ENCODE measurements at places on chromosomes 11 and 22. TPM values are rescaled to one million over a fixed set of nuclear protein-coding genes. Genes with fewer than 3 reads are reported as not detected.

DNA sequence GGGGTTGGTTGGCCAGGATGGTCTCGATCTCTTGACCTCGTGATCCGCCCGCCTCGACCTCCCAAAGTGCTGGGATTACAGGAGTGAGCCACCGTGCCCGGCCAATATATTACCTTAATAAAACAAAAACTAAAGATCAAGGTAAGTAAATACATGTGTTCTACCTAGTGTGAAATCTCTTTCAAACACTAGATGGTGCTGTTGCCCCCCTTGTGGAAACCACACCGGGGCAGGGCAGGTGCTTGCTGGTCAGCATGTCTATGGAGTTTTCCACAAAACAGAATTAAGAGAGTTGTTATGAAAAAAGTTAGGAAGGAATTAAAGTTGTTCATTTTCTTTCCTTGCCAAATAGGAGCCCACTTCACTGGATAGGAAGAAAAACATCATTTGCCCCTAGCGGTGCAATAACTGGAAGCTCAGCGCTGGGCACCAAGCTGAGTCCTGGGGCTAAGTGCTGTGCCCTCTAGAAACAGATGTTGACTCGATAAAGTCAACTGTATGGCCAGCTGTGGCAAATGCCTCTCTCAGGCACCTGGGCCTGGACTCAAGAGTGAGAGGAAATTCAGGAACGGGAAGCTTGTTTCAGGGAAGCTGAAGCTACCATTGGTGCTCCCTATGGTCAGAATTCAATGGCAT lies 6.3 kb upstream of the KCNJ5 start:
- H3K4me1 ChIP-seq, result no peaks in the 10 kb centered on the region
- H3K4me3 ChIP-seq, result no peak overlapping the region
- H3K36me3 ChIP-seq, result no peaks in the 10 kb centered on the region
- peaks cover 72% of the 10 kb centered on the region for H3K27me3 ChIP-seq

DNA sequence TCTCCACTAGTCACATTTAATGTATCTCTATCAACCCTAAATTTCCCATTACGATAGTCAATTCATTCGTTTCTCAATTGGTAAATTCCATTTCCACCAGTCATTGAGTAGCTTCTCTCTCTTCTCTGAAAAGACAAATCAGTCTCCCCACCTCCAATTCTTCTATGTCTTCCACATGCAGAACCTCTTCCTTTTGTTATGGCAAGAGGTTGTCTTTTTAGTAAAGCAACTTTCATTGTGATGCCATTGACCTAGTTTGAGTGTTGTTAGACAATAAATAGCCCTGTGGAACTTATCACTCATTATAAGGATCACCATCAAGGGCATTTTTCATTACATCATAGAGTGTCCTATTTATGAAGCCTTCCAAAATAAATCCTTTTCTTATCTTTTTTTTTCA lies 340.9 kb downstream of the LRRC4C start:
- no peak overlapping the region for H3K4me3 ChIP-seq
- DNase-seq, result no peak
- H3K27ac ChIP-seq, result no peak overlapping the region
- no peaks in the 10 kb centered on the region for H3K4me1 ChIP-seq
- no peaks in the 10 kb centered on the region for H3K27me3 ChIP-seq

GRCh38 chr11:32332990-32333319 lies 102.4 kb downstream of the WT1 start:
- H3K36me3 ChIP-seq, result no peaks in the 10 kb centered on the region
- peaks cover 25% of the 10 kb centered on the region for H3K27me3 ChIP-seq
- no peak for DNase-seq
- H3K4me1 ChIP-seq, result peaks cover 12% of the 10 kb centered on the region
- H3K27ac ChIP-seq, result no peak overlapping the region
- peak overlapping the region; percentile 71 for H3K4me3 ChIP-seq

- no peak for DNase-seq
- H3K27me3 ChIP-seq, result no peaks in the 10 kb centered on the region
- peaks cover 14% of the 10 kb centered on the region for H3K4me1 ChIP-seq
- no peak overlapping the region for H3K27ac ChIP-seq
Observed at GRCh38 chr11:61688365-61689163, 8.4 kb downstream of the DAGLA start.

- H3K27ac ChIP-seq, result no peak overlapping the region
- no peaks in the 10 kb centered on the region for H3K4me1 ChIP-seq
- H3K4me3 ChIP-seq, result no peak overlapping the region
- H3K27me3 ChIP-seq, result no peaks in the 10 kb centered on the region
- H3K36me3 ChIP-seq, result no peaks in the 10 kb centered on the region
- DNase-seq, result no peak
Observed at GRCh38 chr11:41784513-41785335, 325.3 kb upstream of the LRRC4C start.

- peaks cover 2% of the 10 kb centered on the region for H3K36me3 ChIP-seq
- H3K4me3 ChIP-seq, result no peak overlapping the region
- peaks cover 29% of the 10 kb centered on the region for H3K4me1 ChIP-seq
- no peak overlapping the region for H3K27ac ChIP-seq
Observed at GRCh38 chr11:33932721-33933120, 40.8 kb upstream of the LMO2 start.

DNA sequence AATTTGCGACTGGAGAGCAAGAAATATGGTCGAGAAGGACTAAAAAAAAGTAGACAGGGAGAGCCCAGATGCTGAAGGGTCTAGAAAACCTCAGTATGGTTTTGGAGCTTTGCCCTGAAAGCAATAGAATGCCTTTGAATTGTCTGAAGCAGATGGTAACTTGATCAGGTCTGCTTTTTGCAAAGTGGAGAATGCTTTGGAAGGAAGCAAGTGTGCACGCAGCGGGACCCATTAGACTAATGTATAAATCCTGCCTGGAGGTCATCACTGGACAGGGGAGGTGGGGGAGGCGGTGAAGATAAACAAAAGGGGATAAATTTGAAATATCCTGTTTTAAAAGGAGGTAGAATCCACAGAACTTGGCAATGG lies 757 bp upstream of the HINFP start:
- H3K4me1 ChIP-seq, result peaks cover 46% of the 10 kb centered on the region
- no peaks in the 10 kb centered on the region for H3K27me3 ChIP-seq
- peaks cover 20% of the 10 kb centered on the region for H3K36me3 ChIP-seq
- peak overlapping the region; percentile 96 for H3K27ac ChIP-seq
- peak overlapping the region; percentile 99 for H3K4me3 ChIP-seq

DNA sequence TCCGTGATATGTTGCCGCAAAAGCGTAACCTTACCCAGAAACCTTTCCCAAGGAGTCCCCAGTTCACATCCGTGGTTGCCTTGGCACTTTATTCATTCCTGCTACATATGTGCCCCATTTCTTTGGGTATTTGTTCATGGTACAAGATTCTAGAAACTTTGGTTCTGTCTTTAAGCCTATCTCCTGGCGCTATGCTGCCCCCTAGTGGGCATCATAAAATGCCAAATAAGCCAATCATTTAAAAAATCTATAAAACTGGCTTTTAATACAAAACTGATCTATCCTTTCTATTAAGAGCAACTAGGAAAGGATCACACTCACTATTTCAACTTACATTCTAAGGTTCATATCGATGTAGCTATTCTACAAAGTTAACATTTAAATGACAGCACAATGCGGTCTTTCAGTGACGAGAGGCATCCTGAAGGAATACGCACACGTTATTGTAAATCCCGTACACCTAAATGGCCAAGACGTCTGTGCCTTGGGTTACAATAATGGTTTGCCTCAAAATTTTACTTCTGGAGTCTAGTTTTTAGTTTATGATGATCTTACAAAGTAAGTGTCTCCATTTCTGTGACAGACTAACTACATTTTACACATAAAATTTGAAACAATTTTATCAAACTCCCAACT lies 16.2 kb downstream of the PIWIL3 start:
- no peaks in the 10 kb centered on the region for H3K4me1 ChIP-seq
- H3K27me3 ChIP-seq, result no peaks in the 10 kb centered on the region
- H3K36me3 ChIP-seq, result no peaks in the 10 kb centered on the region

- H3K4me1 ChIP-seq, result no peaks in the 10 kb centered on the region
- H3K36me3 ChIP-seq, result no peaks in the 10 kb centered on the region
- no peak for DNase-seq
- no peak overlapping the region for H3K4me3 ChIP-seq
- no peak overlapping the region for H3K27ac ChIP-seq
Observed at GRCh38 chr22:26927821-26928220, 270.4 kb downstream of the MIAT start.

- H3K27ac ChIP-seq, result no peak overlapping the region
- no peak overlapping the region for H3K4me3 ChIP-seq
- no peak for DNase-seq
- H3K27me3 ChIP-seq, result peaks cover 17% of the 10 kb centered on the region
Observed at GRCh38 chr11:69374110-69374945, 80.4 kb downstream of the MYEOV start.

GRCh38 chr11:131504199-131504949 lies 134.0 kb downstream of the NTM start:
- no peak overlapping the region for H3K4me3 ChIP-seq
- H3K27me3 ChIP-seq, result peaks cover 4% of the 10 kb centered on the region
- DNase-seq, result no peak
- H3K4me1 ChIP-seq, result no peaks in the 10 kb centered on the region
- no peak overlapping the region for H3K27ac ChIP-seq

DNA sequence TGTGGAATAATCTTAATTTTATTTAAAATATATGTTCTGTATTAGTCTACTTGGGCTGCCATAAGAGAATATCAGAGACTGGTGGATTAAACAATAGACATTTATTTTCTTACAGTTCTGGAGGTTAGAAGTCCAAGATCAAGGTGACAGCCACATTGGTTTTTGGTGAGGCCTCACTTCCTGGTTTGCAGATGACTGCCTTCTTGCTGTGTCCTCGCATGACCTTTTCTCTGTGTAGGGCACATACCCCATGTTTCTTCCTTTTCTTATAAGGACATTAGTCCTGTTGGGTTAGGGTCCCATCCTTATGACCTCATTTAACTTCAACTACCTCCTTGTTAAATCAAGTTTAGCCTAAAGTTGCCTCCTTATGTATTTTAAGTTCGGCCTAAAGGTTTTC lies 202.7 kb upstream of the MPPED2 start:
- peaks cover 3% of the 10 kb centered on the region for H3K27me3 ChIP-seq
- peaks cover 3% of the 10 kb centered on the region for H3K4me1 ChIP-seq
- no peak overlapping the region for H3K4me3 ChIP-seq
- no peaks in the 10 kb centered on the region for H3K36me3 ChIP-seq
- DNase-seq, result no peak
- H3K27ac ChIP-seq, result no peak overlapping the region

- H3K36me3 ChIP-seq, result no peaks in the 10 kb centered on the region
- no peaks in the 10 kb centered on the region for H3K4me1 ChIP-seq
- H3K27me3 ChIP-seq, result peaks cover 3% of the 10 kb centered on the region
- H3K27ac ChIP-seq, result no peak overlapping the region
- H3K4me3 ChIP-seq, result no peak overlapping the region
Observed at GRCh38 chr22:28544431-28544868, 135.2 kb downstream of the TTC28 start.

- H3K36me3 ChIP-seq, result no peaks in the 10 kb centered on the region
- no peak overlapping the region for H3K27ac ChIP-seq
- DNase-seq, result no peak
- H3K4me3 ChIP-seq, result no peak overlapping the region
Observed at GRCh38 chr11:15742626-15743519, 613.5 kb downstream of the SOX6 start.

The ANO3 gene
- total RNA-seq, result not detected

The UBQLNL gene
- total RNA-seq, result 0.47 TPM

The TBX10 gene
- not detected for total RNA-seq

The TTLL1 gene
- total RNA-seq, result 7.3 TPM

The CD3G gene
- 202 TPM for total RNA-seq

All from naive thymus-derived CD8-positive, alpha-beta T cell (primary cell).